Activated CD4-positive, alpha-beta T cell treated with anti-CD3 and anti-CD28 coated beads for 36 hours (primary cell): ENCODE measurements at places on chromosomes 7 and 10. TPM values are rescaled to one million over a fixed set of nuclear protein-coding genes. Genes with fewer than 3 reads are reported as not detected.

The AS3MT gene
- total RNA-seq: 1.5 TPM

The CALML5 gene
- not detected for total RNA-seq

The CNOT4 gene
- 22.6 TPM for total RNA-seq

GRCh38 chr7:80241671-80242070, 107.0 kb downstream of the GNAI1 start:
- no peaks in the 10 kb centered on the region for H3K36me3 ChIP-seq
- no peak overlapping the region for H3K4me3 ChIP-seq
- no peaks in the 10 kb centered on the region for H3K4me1 ChIP-seq
- H3K27ac ChIP-seq: no peak overlapping the region

DNA sequence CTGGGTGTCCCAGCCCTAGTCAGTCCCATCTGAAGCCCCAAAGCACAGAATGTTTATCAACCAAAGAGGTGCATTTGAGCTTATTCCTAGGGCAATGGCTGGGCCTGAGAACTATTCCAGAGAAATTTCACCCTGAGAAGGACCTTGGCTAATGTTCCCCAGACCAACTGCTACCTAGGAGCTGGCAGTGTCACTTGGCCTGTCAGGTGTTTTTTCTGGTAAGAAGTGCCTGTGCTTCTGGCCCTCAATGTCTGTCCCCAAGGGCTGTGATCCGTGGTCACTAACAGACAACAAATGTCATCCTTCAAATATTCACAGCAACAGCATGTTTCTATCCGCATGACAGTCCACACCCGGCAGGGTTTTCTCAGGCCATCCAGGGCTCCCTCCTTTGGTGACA, 209.3 kb upstream of the FRMD4A start:
- no peak for DNase-seq
- peaks cover 39% of the 10 kb centered on the region for H3K36me3 ChIP-seq
- no peak overlapping the region for H3K4me3 ChIP-seq

DNA sequence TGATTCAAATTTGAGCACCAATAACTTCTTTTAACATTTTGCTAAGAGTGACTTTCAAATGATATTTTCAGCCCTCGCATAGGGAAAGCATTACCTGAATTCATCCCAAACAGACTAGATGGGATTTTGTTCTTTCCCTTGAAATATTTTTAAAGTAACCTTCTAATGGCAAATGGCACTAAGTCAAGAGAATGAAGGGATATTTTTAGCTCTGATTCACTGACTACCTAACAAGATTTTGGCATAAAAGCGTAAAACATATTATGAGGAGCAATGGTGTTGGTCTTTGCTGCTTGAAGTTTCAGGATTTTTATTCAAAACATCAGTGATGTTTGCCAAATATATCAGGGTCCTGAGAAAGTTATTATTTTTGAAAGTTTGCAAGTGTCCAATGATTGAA, 290.3 kb downstream of the CDK14 start:
- H3K27me3 ChIP-seq: no peaks in the 10 kb centered on the region
- no peak overlapping the region for H3K4me3 ChIP-seq
- no peaks in the 10 kb centered on the region for H3K4me1 ChIP-seq
- H3K27ac ChIP-seq: no peak overlapping the region

GRCh38 chr7:72335561-72336381, 76.4 kb downstream of the CALN1 start:
- H3K36me3 ChIP-seq: no peaks in the 10 kb centered on the region
- H3K27ac ChIP-seq: no peak overlapping the region
- DNase-seq: no peak
- no peaks in the 10 kb centered on the region for H3K4me1 ChIP-seq
- peaks cover 26% of the 10 kb centered on the region for H3K27me3 ChIP-seq
- no peak overlapping the region for H3K4me3 ChIP-seq

The CYP26C1 gene
- total RNA-seq: 0.09 TPM

- H3K27me3 ChIP-seq: no peaks in the 10 kb centered on the region
- no peaks in the 10 kb centered on the region for H3K4me1 ChIP-seq
- H3K27ac ChIP-seq: no peak overlapping the region
- no peak for DNase-seq
These were observed 64.6 kb downstream of the HERC4 start for GRCh38 chr10:68010426-68010940.

The CDHR3 gene
- total RNA-seq: 0.55 TPM

The LRRC17 gene
- 0.25 TPM for total RNA-seq

GRCh38 chr10:117086546-117086945, 51.5 kb downstream of the VAX1 start:
- no peak overlapping the region for H3K4me3 ChIP-seq
- H3K27me3 ChIP-seq: peaks cover 23% of the 10 kb centered on the region

GRCh38 chr7:27967639-27968038, 213.0 kb downstream of the JAZF1 start:
- no peak overlapping the region for H3K4me3 ChIP-seq
- H3K36me3 ChIP-seq: no peaks in the 10 kb centered on the region
- no peaks in the 10 kb centered on the region for H3K27me3 ChIP-seq
- peaks cover 19% of the 10 kb centered on the region for H3K4me1 ChIP-seq
- no peak for DNase-seq

DNA sequence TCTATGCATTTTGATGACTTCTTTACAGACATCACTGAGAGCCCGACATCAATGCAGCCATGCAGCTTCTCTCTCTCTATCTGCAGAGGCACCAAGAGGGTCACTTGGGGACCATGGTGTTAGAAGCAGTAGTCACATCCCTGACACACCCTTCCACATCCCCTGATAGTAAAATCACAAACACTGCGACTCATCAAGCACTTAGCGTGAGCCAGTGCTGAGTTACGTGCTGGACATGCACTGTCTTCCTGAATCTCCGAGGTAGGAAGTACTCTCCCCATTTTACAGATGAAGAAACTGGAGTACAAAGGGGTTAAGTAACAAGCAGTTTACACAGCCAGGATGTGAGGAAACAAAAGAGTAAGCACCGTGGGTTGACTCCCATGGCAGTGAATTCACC, 109.2 kb downstream of the OSBPL3 start:
- DNase-seq: no peak
- H3K27me3 ChIP-seq: no peaks in the 10 kb centered on the region
- no peak overlapping the region for H3K27ac ChIP-seq
- H3K4me1 ChIP-seq: peaks cover 29% of the 10 kb centered on the region
- H3K36me3 ChIP-seq: peaks cover 39% of the 10 kb centered on the region

GRCh38 chr10:91201213-91201996, 19.1 kb upstream of the PCGF5 start:
- peaks cover 88% of the 10 kb centered on the region for H3K4me1 ChIP-seq
- peaks cover 10% of the 10 kb centered on the region for H3K36me3 ChIP-seq
- no peaks in the 10 kb centered on the region for H3K27me3 ChIP-seq
- H3K4me3 ChIP-seq: peak overlapping the region; percentile 45
- H3K27ac ChIP-seq: peak overlapping the region; percentile 89

DNA sequence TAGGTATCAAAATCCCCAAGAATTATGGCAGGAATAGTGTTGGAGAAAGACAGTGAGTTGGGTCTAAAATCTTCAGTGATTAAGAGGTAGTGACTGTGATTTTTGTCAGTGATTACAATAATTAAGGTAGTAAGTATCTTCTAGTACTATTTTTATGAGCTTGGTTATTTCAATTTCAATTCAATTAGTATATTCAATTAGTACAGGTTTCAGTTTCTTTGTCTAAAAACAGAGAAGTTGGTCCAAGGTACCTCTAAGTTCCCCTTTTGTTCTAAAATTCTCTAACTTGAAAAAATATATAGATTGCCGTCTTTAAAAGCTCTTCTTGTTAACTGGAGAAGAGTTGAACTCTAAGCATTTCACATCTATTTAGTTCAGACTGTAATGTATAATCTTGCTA, 82.9 kb downstream of the OTUD1 start:
- H3K27ac ChIP-seq: no peak overlapping the region
- H3K36me3 ChIP-seq: no peaks in the 10 kb centered on the region
- DNase-seq: no peak

The ZNF117 gene
- 6.2 TPM for total RNA-seq

The VENTX gene
- not detected for total RNA-seq

DNA sequence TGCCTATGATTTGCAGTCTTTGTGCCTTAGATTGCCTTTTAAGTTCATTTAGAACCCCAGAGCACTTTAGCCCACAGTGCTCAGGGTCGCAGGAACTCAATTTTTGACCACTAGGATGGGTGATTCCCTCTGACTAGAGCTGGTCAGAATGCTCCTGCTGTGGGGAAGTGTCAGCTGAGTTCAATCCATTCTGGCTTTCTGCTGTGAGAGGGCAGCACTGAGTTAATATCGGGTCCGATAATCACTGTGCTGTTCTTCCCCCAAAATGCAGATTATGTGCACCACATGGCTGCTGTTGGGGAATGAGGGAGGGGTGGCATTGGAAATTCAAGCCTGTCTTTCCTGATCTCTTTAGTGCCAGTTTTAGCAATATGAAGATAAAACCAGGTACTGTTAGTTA, 886.4 kb downstream of the DNAJB9 start:
- H3K36me3 ChIP-seq: no peaks in the 10 kb centered on the region
- H3K27ac ChIP-seq: no peak overlapping the region
- no peaks in the 10 kb centered on the region for H3K4me1 ChIP-seq
